ENCODE measurements at places on chromosomes 2 and 18.

DNA sequence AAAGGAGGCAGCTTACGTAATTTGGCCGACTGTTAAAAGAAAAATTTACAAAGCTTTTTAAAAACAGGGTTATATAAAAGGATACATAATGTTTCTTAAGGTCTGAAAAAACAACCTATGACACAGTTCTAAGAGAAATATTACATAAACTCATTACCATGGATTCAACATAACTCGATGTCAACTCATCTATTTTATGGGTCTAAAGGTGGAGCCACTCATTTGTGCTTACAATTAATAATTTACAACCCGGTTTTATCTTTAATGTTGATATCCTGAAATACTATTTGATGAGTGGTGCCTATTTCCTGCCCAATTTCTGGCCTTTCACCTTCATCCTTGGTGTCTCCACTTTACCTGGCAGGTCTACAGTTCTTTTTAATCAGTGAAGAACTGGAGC is 15.1 kb downstream of the USP40 start:
- no peak for DNase-seq

- no peak for DNase-seq
Measured at GRCh38 chr18:5909125-5909524, 13.8 kb upstream of the TMEM200C start.

GRCh38 chr2:49616800-49617199 is 462.5 kb upstream of the FSHR start:
- DNase-seq = no peak

DNA sequence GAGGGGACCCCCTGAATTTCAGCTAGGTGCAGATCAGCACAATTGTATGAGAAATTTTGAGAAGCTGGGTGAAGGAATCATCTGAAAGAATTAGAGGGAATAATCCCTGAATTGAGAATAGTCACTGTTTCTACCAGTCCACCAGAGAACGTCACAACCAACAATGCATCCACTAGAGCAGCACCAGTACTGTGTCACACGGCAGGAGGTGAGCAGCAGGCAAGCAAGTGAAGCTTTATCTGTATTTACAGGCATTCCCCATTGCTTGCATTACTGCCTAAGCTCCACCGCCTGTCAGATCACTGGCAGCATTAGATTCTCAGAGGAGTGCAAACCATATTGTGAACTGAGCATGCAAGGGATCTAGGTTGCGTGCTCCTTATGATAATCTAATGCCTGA is 40.7 kb downstream of the GDF7 start:
- DNase-seq = no peak

GRCh38 chr2:215554689-215555498 is 119.0 kb upstream of the FN1 start:
- no peak for DNase-seq

DNA sequence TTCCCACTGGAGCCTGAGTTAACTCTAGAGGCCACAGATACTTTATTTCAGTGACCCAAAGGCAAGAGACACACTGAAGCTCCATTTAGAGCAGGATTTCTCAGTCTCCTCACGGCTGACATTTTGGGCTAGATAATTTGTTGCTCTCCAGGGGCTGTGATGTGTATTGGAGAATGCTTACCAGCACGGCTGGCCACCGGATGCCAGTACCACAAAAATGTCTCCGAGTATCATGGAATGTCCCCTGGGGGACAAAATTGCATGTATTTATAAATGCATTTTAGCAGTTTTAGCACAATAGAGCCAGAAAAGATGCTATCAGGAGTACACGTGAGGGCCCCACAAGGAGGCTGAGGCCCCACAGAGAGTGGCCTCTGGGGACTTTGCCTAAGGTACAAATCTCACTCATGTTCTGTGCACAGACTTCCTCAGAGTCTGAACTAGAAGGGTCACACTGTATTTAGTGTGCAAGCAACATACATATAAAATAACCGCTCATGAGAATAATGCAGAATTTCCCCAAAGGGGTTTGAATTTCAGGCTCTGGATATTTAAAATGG is 20.5 kb upstream of the DCC start:
- DNase-seq = no peak

GRCh38 chr18:1446765-1447164 is 542.1 kb downstream of the ADCYAP1 start:
- no peak for DNase-seq

DNA sequence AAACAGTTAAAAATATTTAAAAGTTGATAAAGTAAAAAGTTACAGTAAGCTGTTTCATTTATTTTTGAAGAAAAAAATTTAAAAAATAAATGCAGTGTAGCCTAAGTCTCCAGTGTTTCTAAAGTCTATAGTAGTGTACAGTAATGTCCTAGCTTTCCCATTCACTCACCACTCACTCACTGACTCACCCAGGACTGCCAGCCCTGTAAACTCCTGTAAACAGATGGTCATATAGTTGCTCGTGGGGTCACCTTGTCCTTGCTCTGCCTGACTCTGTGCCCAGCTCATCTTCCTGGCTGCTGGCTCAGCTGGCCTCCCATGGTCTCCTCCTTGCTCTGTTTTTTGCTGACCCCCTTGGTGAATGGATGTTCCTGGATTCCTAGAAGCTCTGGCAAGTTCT is 180.3 kb downstream of the VAPA start:
- DNase-seq = no peak

DNA sequence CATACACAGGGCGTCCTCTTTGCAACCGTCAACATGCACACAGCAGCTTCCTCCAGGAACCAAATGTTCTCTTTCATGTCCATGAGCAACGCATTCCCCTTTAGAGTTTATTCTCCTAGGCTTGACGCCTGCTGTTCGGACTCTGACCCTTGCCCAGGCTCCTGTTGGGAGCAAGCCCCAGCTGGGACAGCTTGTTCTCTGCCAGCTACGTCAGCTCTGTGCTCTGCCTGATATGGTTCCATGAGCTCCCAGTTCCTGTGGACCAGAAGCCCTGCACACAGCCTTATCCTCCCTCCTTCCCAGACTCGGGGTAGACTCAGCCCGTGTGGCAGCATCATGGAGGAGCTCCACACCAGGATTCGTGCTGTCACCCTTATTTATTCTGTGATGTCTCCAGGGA is 253.1 kb upstream of the PXDN start:
- DNase-seq = no peak

GRCh38 chr2:235399895-235400294 is 93.9 kb upstream of the AGAP1 start:
- DNase-seq = no peak

- no peak for DNase-seq
Measured at GRCh38 chr2:200193791-200194190, 112.7 kb upstream of the SPATS2L start.

- DNase-seq = no peak
Measured at GRCh38 chr18:54284981-54285785, 15.9 kb downstream of the POLI start.

- DNase-seq = no peak
Measured at GRCh38 chr2:219906114-219907010, 278.9 kb downstream of the SLC4A3 start.

GRCh38 chr2:15982285-15983044 is 42.1 kb downstream of the MYCN start:
- DNase-seq = no peak

GRCh38 chr18:1998121-1998520 is 573.2 kb downstream of the METTL4 start:
- DNase-seq = no peak

DNA sequence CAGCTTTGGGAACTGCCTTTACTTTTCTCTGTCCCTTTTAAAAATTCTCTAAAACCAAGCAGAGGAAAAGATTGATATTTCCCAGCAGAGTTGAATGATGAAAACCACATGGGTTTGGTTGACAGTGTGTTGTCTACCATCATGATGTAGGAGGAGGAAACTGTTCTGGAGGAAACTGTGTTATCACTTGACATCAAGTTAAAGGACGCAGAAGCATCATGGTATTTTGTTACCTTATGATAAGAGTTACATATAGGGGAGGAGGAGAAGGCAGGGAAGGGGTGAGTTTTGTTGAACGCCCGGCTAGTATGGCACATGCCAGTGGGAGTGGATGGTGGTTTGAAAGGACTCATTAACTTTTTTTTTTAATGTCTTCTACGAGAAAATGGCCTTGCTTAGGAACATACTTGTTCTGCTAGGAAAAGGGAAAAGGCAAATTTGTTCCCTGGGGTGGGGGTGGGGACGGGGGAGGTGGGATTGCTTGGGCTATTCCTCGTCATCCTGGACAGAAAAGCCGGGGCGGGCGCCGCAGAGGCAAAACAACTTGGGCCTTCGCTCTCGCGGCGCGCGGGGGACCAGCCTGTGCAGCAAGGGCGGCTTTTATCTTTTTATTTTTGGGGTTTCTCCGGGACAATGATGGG is 766 bp downstream of the TMEM17 start:
- no peak for DNase-seq

GRCh38 chr18:61470031-61470674 is 136.9 kb downstream of the CDH20 start:
- DNase-seq = no peak

GRCh38 chr2:71940695-71941094 is 207.0 kb downstream of the CYP26B1 start:
- no peak for DNase-seq

GRCh38 chr18:69631281-69631680 is 230.6 kb downstream of the DOK6 start:
- no peak for DNase-seq

- DNase-seq = no peak
Measured at GRCh38 chr2:20534913-20535801, 88.3 kb downstream of the RHOB start.

- no peak for DNase-seq
Measured at GRCh38 chr2:200026332-200027230, 71.2 kb downstream of the MAIP1 start.

DNA sequence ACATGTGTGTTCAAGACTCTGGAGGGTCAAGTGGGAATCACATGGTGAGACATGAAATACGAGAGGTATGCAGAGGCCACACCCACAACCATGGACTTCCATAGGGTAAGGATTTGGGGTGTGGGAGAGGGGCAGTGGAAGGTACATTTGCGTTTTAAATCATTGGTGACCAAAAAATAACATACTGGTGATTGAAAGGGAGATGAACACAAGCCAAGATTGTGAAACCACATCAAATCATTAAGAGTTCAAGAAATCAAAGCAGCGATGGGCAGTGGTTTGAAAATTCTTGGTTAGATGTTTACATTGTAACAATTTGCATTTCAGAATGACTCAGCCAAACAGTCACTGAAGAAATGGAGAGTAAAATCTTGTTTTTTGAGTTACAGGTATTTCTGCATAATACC is 1.9 kb upstream of the CABYR start:
- DNase-seq = no peak

DNA sequence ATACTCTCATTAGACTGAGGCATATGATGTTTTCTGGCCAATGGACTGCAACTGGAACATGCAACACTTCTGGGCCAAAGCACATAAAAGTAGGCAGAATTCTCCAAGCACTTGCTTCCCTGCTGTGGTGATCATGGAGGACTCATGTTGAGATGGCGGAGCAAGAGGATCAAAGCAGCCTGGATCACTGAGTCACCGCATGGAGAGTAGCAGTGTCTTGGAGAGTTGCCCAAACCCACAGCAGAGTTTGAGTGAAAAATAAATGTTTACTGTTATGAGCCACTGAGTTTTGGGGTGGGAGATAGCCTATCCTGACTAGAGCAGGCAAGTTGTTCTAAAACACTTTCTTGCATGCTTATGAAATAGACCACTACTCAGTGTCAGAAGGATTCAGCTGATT is 359.5 kb downstream of the ZNF521 start:
- no peak for DNase-seq

DNA sequence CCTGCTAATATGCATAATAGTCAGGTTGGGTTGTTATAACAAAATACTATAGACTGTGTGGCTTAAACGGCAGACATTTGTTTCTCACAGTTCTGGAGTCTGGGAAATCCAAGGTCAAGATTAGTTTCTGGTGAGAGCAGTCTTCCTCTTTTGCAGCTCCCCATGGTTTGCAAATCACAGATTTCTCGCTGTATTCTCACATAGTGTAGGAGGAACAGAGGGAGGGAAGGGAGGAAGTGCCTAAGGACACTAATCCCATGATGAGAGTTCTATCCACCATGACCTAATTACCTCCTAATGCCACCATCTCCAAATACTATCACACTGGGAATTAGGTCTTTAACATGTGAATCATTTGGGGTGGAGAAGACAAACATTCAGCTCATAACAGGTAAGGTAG is 20.1 kb upstream of the PTH2R start:
- no peak for DNase-seq

DNA sequence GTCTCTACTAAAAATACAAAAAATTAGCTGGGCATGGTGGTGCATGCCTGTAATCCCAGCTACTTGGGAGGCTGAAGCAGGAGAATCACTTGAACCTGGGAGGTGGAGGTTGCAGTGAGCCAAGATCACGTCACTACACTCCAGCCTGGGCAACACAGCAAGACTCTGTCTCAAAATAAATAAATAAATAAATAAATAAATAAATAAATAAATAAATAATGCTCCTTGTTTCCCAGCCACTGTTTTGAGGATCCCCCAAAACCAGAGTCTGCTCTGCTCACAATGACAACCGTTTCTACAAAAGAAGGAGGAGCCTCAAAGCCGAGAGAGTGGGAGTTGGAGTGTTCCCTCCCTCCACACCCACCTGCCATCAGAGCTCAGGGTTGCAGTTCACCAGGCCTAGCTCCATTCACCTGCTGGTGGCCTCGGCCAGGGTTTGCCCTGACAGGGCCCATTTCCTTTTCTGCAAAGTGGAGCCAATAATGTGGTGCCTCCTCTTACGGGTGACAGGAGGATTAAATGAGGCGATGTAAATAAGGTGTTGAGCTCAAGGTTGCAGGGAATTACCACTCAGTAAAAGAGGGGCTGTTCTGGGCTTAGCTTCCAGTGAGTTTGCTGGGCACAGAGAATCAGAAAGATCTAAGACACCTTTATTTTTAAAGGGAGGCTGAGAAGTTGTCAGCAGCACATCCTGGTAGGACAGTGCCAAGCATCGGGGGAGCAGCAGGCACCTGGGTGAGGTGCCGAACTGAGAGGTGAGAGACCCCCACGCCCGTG is 25.5 kb downstream of the CRACDL start:
- peak; percentile 35 for DNase-seq

- DNase-seq = no peak
Measured at GRCh38 chr18:75880925-75881504, 453.5 kb upstream of the SMIM21 start.

DNA sequence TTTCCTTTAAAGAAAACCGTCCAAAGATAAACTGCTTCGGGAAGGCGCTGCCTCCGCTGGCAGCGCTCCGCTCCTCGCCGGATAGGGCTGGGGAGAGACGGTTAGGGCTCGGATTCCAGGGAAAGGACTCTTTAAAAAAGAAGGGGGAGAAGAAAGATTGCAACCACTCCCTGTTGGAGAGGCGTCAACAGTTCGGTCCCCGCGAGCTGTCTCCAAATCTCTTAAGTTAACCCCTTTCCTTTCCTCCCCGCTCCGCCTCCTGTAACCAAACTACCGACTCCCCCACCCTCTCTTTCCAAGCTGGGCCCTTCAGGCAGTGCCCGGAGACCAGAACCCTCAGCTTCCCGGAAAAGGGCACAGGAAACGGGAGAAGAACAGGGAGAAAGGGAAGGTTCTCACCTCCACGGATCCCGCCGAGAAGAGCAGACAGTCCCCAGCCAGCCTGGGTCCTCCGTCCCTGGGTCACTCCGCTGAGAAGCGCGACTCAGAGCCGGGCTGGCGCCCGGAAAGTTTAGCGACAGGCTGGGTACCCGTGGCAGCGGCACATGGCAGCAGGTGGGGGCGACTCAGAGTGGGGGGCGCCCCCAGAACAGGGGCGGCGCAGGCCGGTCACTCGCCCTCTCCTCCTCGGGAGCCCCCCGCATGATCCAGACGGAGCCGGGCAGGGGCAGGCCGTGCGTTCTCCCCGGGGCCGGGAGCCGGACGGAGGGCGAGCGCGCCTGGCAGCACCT is 675 bp downstream of the FZD5 start:
- DNase-seq = no peak

All from H1 (cell line).